ENCODE measurements at places on chromosomes 1 and 21.

DNA sequence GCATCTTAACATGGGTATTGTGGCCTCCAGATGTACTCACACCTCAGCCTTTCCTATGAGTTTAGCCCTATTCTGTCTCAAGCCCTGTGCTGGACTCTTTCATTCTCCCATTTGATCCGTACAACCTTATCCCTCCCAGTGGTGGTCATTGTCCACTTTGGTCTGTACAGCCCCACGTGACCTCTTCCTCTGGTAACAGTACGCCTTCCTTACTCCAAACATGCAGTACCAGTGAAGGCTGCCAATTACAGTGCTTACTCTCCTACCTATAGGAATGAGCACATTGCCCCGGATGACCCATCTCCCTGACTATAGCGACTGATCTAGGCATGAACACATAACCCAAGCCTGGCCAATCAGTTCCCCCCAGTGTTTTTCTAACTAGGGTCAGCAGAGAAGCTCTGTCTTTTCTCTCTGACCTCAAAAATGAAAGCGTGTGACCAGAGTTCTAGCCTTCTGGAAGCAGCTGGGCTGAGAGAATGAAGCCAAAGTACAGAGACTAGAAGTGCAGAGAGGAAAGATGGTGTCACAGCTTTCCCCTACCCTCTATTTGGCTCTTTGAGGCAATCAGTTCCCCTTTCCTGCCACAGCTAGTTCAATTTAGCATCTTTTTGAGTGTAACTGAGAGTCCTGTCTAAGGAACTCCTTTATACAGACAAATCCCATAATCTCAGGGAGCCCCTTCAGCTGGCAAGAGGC, 9.9 kb upstream of the QSOX1 start:
- DNase-seq: no peak

- no peak for DNase-seq
Measured at GRCh38 chr1:244226435-244226834, 175.4 kb downstream of the ZBTB18 start.

DNA sequence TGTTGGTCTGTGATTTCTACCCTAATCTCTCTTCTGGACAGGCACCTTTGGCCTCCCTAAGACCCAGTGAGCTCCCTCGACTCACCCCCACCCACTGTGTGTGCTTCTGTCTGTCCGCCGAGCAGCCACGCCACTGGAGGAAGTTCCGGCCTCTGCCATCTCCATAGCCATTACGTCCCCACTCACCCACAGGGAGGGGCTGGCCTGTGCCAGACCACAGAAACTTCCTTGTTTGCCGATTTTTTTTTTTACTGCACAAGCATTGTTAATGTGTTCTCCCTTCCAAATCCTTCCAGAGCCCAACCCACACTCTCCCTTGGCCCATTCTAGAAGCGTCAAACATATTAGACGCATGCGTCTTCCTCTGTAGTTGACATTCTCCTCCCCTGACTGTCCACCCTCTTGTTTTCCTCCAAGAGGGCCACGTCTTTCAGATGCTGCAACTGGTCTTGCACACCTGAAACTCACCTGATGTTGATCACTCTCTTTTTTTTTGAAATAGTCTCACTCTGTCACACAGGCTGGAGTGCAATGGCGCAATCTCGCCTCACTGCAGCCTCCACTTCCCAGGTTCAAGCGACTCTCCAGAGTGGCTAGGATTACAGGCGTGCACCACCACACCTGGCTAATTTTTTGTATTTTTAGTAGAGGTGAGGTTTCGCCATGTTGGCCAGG, 72.3 kb downstream of the EVA1C start:
- DNase-seq: no peak

DNA sequence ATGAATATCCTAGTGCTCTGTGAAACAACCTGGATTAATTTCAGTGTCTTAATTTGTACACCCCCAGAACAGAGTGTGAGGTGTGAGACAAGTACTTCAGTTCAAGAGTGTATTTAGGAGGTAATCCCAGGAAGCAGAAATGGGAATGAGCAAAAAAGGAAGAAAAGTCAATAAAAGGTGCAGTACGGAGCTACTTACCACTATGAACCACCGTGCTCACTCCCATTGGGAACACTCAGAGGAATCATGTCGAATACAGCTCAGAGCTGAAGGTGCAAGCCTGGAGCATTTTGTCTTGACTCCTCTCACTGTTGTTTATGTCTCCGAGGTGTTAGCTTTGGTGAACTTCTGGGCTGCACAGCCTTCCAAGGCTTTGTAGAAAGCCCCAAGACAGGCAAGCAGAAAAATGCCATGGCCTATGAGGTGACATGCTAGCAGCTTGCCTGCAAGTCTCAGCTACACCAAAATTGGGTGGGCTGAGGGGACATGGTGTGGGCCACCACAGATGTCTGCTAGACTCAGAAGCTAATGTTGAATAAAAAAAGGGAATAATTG, 7.4 kb upstream of the SVBP start:
- DNase-seq: no peak

DNA sequence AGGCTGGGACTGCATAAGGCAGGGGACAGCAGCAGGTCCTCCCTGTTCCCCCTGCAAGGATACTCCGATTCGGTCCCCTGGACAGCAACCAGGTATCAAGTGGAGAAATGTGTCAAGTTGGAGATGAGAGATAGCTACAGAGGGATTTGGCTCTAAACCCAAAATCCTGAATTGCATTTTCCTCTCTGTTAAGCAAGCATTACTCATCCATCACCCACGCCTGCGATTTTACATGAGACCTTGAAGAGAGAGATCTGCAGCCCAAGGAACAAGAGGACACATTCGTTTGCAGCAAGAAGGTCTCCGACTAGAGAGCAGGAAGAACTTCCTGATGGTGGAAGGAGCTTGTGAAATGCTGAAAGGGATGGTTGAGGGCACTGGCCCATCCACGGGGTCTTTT, 21.9 kb downstream of the SYT2 start:
- DNase-seq: no peak

- no peak for DNase-seq
Measured at GRCh38 chr1:160375788-160376524, 9.1 kb downstream of the NHLH1 start.

- no peak for DNase-seq
Measured at GRCh38 chr1:193451001-193451400, 264.6 kb upstream of the B3GALT2 start.

DNA sequence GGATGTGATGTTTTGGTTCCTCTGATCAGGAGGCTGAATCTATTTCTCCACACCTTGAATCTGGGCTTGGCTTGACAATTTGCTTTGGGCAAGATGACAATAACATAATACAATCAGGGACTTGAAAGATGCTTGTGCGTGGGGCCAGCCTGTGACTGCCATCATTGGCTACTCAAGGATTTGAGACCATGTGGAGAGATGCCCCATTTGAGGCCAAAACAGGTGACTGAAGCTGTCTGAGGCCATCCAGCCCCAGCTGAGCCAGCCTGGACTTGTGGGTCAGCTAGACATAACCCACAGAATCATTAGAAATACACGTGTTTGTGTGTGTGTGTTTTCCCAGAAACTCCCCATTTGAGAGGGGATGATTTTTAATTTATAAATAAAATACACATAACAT, 421.5 kb downstream of the PTPRU start:
- DNase-seq: no peak

GRCh38 chr1:111176678-111177077, 23.8 kb downstream of the DENND2D start:
- no peak for DNase-seq

GRCh38 chr1:192489748-192490147, 85.8 kb upstream of the RGS1 start:
- DNase-seq: peak; percentile 84

DNA sequence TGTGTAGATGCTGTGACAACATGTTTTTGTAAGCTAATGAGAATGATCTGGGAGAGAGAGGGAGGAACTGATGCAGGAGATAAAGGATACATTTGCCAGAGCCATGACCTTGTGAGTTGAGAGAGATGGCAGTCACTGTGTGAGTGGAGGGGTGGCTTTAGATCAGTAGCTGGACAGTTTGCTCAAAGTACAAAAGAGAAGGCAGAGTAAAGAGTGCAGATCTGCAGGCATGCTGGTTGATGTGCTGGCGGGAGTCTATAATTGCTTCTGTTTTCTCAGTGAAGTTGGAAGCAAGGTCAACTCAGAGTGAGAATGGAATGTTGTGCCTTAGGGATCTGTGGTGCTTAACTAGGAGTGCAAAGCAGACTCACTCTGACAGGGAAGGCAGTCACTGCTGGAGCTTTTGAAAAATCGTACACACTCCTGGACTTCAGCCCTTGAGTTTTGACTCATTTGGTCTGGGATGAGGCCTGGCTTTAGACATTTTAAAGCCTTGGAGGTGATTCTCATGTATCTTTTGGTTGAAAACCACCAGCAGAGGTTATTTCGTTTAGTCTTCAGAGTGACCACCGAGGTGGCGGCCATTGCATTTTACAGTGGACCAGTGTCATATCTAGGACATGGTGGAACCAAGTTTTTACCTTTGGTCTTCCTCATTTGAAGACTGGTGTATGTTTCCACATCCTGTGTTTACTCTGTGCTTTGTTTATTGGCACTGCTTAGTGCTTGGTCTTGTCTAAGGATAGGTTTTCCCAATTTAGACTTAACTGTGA, 49.6 kb downstream of the MTR start:
- peak; percentile 5 for DNase-seq

- DNase-seq: no peak
Measured at GRCh38 chr1:14037101-14037847, 337.3 kb downstream of the PRDM2 start.

- DNase-seq: no peak
Measured at GRCh38 chr1:32981003-32981901, 16.6 kb upstream of the RNF19B start.

DNA sequence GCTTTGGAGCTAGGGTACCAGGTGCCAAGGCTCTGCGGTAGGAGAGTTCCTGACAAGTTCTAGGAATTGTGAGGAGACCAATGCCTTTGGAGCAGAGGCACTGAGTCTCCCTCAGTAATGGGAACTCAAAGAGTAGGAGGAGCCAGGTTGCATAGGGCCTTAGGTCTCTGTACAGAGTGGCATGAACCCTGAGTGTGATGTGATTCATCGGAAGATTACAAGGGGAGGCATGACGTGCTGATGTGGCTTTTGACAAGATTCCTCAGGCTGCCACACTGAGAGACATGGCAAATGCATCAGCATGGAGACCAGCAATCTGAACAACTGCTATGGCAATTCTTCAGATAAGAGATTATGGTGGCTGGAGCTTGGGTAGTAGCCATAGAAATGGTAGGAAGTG, 94.6 kb upstream of the SLC44A3 start:
- no peak for DNase-seq

GRCh38 chr1:40373323-40374283, at the start of gene SMAP2:
SMAP2 (plus strand) TSS chr1:40373727; CDS start chr1:40374121, 394 bp downstream.
- peak; percentile 92 for DNase-seq

DNA sequence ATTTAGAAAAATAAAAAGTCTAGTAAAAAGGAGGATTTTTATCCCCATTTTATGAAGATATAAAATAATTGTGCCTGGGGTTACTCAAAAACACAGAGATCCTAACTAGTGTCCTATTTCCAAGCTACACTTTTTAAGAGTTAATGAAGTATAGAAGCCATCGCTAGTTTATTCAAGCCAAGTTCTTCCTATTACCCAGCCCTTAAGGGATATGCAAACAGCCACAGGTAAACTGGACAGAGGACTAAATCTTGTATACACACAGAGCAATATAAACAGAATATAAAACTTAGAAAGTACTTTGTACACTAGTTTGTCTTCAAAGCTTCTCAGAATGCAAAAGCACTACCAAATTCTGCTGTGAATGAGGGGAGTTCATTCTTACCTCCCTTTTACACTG, 111.1 kb downstream of the RERE start:
- no peak for DNase-seq

DNA sequence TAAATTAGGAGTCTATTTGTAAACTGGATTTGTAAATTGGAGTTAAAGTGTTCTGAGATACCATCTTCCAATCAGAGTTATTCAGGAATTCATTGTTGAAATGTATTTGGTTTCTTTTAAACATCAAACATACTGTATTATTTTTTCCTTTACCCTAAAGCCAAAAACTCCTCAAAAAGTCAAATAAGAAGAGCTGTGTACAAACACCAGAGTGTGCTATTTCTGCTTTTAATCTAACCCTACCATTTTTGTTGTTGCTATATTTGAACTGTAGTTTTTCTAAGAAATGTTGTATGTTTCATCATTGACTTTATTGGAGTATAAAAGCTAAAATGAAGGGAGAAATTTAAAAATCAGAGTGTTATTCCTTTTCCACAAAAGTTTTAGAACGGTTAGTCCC, 35.8 kb downstream of the SLC30A7 start:
- no peak for DNase-seq

GRCh38 chr21:42474043-42474831, 21.8 kb downstream of the RSPH1 start:
- no peak for DNase-seq

- DNase-seq: no peak
Measured at GRCh38 chr1:17520473-17521319, 18.8 kb upstream of the ARHGEF10L start.

DNA sequence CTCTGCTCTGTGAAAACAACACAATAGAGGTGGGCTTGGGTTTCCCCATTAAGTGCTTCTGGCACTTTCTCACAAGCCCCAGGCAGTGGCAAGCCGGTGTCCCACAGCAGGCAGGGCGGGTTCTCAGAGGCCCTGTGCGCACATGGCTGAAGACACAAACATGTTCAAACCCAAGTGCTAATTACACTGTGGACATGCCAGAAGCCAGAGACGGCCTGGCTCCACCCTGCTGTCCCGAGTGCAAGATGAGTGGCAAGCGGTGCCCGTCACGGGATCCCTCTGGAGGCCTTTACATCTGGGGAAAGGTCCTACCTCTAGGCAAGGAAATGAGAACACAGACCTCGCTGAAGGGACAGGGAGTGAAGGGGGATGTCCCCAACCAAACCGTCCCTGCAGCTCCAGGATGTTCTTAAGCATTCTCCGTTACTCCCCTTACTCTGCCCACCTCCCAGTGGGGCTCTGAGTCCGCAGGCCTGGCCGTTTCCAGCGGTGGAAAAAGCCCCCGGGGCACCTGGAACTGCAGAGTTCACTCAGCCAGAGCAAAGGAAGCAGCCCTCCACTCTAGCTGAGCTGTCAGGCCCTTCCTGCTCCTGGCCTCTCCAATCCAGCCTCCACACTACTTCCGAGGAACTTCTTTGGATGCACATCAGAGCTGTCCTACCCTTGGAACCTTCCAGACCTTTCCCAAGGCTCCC, 57.4 kb downstream of the SLC66A1 start:
- DNase-seq: no peak

DNA sequence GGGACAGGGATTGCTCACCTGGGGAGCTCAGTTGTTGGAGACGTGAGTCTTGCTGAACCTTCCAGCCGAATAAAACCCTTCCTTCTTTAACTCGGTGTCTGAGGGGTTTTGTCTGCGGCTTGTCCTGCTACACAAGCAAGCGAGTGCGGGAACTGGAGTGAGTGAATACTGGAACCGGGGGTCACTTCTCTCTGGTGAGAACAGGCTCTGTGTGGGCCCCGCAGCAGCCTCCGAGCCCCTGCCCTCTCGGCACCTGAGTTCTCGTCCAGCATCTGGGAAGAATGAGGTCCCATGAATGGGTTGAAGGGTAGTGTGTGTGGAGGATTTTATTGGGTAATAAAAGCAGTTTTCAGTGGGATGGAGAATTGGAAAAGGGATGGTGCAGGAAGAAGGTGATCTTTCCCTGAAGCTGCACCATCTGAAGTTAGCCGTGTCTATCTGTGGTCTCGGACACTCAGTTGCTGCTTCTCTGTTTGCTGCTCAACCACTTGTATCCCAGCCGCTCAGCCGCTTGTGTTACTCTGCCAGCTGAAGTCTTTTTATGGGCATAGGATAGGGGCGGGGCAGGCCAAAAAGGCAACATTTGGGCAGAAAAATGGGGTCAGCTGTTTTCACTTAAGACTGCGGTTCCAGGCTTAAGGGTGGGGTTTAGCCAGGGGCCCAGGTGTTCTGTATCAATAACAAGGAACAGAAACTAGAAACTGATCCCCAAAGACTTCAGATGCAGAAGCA, 450.6 kb upstream of the CAMK1G start:
- no peak for DNase-seq

- no peak for DNase-seq
Measured at GRCh38 chr1:42743317-42744147, 3.5 kb upstream of the CLDN19 start.
